ENCODE measurements at places on chromosomes 3 and 15.

DNA sequence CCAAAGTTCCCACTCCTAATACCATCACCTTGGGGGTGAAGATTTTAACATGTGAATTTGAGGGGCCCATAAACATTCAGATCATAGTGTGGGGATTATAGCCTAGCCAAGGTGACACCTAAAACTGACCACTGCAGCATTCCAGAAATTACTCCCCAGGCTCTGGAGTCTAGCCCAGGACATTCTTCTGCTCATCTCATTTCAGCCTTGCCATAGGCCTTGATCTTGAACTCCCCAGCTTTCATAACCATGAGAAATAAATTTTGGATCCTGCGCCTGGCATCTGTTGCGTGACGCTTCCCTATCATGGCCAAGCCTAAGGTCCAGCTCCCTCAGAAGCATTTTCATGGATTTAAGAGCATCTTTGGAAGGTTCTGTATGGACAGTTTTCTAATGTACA, 502.9 kb upstream of the THBS1 start:
- DNase-seq, result no peak

DNA sequence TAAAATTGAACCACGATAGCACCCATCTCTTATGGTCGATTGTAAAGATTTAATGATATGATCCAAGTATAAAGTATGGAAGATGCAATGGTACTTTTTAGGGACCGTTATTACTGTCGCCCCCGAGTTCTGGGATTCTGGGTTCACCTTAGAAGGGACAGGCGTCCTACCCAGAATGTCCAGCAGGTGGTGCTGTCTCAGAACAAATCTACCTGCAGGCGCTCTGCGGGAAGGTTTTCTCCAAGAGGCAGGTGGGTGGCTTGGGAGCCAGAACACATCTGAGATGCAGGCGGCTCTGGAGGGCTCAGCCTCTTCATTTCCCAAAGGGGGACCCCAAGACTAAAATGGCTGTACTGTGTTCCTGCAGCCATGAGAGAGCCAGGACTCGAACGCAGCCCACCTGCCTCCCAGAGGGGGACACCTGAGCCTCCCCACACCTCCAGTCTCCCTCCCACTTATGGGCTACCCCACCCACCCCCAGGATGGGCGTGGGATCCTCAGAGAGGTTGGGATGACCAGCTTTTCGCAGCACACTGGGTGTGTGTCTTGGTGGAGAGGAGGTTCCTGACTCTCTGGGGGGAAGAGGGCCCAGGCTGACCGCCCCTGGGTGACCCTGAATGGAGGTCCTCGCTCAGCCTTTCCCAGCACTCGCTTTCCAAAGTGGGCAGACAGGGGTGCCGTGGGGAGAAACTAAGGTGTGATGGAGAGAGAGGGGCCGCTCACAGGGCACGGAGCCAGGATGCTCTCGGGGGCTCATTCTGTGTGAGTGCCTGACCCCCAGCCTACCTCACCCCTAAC, 28.1 kb upstream of the CORO2B start:
- no peak for DNase-seq

DNA sequence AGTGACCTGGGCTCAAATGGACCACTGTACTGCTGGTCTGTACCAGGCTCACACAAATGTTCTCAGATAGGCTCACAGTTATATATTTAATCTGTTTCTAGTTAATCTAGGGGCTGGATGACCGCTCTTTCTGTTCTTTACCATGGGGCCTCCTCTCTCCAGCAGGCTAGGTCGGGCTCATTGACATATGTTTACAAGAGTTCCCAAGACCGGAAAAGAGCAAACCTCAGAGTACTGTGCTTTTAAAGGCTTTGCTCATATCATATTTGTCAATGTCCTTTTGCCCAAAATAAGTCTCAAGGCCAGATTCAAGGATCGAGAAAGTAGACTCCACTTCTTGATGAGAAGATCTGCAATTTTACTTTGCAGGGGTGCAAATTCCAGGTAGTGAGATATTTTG, 348.0 kb upstream of the EPHA6 start:
- no peak for DNase-seq

DNA sequence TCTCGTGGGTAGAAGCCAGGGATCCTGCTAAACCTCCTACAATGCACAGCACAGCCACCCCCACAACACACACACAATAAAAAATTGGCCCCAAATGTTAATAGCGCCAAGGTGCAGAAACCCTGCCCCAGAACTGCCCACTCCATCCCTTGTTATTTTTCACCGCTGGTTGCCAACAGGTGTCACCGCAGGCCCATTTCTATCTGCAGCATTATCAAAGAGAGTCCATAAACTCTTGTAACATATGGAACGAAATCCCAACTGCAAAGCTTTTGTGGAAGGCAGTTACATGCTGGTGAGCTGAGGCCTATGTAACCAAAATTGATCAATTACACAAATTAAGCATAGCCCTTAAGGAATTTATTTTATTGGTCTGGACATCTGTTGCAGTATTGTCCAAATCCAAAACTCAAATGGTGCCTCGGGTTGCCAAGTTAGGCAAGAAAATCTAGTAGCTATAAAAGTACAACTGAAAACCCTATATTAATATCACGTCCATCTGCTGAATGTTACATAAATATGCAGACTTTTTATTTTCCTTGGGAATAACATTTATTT, 66.2 kb downstream of the SAMMSON start:
- DNase-seq, result no peak

DNA sequence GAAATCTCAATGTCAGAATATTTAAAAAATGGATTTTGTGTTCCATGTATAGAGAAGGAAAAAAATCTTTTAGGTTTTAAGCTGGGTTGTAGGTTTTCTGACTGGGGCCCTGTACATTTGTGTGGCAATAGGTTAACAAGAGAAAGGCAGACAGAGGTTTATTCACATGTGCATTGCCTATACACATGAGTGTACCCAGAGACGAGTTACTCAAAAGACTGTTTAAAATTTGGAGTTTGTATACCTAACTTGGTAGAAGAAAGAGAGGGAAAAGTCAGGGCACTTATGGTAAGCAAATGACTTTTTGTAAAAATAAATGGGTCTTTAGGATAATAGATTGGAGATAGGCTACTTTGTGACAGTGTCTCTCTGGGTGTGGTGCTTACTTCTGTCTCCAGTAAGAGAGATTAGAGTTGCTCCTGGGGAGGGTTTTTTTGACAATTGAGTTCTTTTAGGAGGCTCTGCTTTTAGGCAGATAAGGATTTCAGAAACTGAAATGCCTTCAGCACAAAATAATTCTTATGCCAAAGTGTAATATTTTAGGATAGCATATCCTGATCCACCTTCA, 225.2 kb downstream of the TCF12 start:
- no peak for DNase-seq

DNA sequence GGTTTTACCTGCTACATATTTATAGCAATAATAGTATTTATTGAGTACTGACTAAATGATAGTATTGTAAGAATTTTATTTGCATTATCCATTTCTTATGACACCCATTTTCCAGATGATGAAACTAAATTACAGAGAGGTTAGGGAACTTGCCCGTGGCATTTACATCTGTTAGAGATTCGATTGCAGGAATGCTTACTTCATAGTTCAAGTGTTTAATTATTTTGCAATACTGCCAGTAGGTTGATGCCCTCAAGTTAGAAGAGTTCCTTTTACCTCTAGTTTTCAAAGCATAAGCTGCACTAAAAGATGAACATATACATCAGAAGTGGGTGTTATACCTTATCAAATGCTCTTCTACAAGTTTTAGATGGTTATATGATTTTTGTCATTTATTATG, 362.8 kb upstream of the RGMA start:
- DNase-seq, result no peak

DNA sequence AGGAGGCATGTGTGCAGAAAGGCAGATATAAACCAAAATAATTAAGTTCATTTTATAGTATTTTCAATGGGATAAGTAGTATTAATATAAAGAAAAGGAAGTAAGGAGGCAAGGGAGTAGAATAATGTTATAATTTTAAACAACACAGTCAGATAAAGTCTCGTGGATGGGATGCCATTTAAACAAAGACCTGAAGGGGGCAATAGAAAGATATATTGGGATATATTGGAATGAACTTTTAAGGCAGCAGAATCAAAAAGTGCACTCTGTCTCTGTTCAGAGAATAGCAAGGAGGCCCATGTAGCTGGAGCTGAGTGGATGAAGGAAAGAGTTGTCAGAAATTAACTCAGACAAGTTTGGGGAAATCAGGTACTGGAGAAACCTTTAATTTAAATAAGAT, 158.7 kb downstream of the CGGBP1 start:
- DNase-seq, result no peak

- no peak for DNase-seq
Observed at GRCh38 chr3:40843208-40843624, 318.5 kb downstream of the ZNF621 start.

DNA sequence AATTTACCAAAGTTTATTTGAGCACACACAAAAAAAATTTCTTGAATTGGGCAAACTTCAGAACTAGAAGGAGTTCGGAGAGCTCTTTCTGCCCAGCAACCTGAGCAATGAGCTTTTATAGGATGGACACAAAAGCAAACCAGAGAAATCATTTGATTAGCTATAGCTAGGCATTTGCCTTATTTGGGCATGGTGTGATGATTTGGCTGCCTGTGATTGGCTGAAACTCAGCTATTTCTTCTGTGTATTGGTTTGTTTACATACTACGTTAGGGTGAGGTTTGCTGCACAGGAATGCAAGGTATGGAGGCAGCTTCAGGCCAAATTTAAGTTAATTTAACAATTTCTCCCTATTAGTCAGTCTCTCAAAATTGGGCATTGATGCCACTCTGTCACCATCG, 65.1 kb downstream of the NEK11 start:
- DNase-seq, result no peak

DNA sequence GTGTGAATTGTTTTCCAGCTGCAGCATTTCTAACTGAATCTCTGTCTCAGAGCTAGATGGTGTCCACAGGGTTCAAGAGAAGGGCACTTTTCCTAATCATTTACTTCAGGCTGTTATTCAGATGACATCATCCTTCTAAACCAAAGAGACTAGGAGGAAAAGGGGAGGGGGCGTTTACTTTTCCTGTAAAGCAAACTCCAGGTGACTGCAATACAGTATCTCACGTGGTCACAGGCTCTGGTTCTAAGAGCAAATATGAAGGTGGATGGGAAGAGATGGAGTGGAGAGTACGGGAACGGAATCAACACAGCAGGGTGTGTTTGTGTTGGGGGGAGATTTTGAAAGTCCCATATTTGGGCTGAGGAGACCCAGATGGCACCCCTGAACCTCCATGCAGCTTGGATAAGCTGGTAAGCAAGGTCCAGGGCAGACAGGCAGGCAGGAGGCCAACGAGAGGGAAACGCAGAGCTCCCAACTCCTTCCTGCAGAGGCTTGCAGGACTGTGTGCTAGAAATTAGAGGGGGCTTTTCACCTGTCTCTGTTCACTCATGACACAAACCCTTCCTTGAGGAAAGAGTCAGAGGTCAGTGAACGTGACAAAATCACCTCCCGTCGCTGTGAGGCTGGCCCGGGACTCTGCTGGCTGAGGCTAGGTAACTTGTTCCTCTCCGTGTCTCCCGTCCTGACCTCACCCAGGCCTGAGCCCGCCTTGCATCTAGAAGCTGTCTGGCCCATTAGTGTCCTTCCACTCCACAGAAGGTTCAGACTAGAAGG, 151.2 kb downstream of the OPA1 start:
- DNase-seq, result no peak

DNA sequence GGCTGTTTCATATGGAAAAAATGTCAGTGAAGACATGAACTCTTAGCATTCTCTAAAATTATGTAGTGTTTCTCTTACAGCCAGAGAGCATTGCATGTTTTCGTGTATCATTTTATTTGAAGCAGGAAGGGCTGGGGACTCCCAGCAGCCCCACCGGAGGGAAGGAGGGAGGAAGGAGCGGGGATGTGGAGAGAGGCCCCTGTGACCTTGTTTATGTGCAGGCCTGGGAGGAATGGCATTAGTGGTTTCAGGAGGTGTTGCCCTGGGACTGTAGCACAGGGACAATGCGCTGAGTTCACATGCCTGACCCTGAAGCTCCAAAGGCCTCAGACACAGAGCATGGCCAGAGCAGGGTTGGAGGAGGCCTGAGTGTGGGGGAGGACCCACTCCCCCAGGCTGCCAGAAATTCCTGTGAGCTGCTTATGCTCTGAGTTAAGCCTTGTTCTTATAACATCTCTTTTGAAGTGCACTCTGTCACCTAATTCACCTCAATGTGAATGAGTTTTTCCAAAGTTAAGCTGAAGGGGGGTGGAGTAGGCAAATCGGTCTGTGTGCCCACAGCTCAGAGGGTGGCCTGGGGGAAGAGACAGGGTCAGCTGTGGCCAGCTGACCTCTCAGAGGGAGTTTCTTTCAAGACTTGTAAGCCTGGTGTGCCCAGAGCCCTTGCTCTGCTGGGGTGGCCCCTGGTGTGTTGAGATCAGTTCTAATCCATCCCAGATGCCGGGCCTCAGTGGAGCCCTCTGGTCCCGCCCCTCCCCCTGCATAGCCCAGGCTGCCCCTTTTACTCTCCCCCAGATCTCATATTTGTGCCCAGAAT, 3.9 kb upstream of the RNU6-1 start:
- no peak for DNase-seq

GRCh38 chr3:8755564-8756237, 13.7 kb downstream of the OXTR start:
- no peak for DNase-seq

- DNase-seq, result no peak
Observed at GRCh38 chr15:80844011-80844732, 65.0 kb downstream of the CEMIP start.

DNA sequence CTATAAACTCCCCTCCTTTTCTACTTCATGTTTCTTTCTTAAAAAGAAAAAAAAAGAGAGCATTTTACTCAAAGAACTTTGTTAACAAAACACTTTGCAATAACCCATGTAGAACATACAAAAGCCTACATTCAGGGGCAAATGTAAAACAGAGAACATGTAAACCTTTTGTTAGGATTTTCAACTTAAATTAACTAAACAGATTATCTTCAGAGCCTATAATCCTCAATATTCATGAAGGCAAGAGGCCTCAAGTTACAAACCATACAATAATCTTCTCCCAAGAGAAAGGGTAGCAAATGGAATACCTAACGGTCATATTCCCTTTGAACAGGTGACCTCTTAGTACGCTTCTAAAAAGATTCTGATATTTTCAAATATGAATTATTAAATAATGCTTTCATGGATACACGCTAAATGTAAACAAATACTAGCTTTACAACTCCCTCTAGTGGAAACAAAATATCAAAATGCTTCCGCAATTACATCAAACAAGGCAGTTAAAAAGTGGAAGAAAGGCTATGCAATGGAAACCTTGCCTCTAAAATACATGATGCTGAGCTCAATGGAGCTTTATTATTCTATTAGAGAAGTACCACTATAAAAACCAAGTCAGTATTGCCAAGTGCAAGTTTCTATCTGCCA, 9.9 kb downstream of the CEP152 start:
- peak; percentile 54 for DNase-seq

DNA sequence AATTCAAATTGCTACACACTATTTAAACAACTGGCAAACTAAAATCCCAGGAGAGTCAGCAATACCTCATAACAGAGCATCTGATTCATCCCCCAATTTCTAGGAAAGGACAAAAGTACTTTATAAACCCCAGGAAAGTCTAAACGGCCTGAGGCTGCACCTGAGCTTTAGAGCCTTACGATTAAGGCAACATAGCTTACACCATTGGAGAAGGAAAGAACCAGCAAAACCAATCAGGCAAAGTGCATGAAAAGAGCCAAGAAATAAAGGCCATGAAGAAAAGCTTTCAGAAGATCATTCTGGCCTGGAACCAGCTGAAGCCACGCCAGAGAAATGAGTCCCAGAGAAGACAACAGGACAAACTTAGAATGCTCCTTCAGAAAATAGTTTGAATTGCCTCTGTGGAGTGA, 48.1 kb downstream of the PTPN9 start:
- peak; percentile 39 for DNase-seq
